ENCODE measurements at places on chromosomes 6 and 20.

DNA sequence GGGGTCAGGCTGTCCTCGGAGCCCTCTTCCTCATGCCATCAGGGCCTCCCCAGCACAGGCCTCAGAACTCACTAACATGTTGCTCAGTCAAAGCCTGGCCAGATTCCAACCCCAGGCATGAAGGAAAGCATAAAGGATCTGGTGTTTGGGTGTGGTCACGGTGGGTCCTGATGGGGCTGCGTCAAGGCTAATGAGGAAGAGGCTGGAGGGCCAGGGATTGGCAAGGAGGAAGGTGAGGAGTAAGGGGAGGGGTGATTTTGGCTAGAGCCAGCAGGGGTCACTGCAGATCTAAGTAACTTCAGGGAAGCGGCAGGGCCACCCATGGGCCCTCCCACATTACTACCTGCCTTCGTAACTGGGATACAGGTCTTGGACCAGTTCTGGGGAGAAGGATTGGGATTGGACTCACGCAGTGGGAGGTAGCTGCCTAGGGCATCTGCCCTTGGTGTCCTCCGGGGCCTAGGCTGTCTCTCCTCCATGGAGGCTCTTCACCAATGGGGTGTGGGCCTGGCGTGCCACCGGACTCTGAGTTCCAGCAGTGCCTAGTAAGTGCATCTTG lies 36.2 kb upstream of the MRPS18A start:
- no peak for DNase-seq

DNA sequence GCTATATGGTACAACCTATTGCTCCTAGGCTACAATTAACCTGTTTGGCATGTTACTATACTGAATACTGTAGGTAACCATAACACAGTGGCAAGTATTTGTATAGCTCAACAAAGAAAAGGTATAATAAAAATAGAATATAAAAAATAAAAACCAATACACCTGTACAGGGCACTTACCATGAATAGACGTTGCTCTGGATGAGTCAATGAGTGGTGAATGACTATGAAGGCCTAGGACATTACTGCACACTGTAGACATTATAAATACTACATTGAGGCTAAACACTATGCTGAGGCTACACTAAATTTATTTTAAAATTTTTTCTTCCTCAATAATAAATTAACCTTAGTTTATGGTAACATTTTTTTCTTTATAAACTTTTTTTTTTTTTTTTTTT lies 18.6 kb downstream of the ELOVL5 start:
- DNase-seq: no peak

- no peak for DNase-seq
Observed at GRCh38 chr6:27168108-27168507, 79.4 kb upstream of the PRSS16 start.

DNA sequence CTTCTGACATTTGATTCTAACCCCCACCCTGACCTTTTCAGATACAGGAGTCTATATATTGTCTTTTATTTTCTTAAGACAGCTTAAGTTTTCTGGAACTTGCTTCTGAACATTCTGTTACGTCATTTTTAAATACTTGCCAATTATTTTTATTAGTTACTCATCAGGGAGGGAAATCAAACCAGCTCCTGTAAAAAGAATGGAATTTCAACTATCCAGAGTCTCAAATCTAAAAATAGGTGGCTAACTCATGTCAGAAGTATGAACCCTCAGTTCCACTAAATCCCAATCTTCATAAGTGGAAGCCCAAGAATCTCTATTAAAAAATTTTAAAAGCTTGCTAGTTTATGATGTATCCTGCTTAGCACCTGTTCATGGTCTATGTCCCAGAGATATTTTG lies 900.0 kb downstream of the KIF16B start:
- DNase-seq: peak; percentile 82

DNA sequence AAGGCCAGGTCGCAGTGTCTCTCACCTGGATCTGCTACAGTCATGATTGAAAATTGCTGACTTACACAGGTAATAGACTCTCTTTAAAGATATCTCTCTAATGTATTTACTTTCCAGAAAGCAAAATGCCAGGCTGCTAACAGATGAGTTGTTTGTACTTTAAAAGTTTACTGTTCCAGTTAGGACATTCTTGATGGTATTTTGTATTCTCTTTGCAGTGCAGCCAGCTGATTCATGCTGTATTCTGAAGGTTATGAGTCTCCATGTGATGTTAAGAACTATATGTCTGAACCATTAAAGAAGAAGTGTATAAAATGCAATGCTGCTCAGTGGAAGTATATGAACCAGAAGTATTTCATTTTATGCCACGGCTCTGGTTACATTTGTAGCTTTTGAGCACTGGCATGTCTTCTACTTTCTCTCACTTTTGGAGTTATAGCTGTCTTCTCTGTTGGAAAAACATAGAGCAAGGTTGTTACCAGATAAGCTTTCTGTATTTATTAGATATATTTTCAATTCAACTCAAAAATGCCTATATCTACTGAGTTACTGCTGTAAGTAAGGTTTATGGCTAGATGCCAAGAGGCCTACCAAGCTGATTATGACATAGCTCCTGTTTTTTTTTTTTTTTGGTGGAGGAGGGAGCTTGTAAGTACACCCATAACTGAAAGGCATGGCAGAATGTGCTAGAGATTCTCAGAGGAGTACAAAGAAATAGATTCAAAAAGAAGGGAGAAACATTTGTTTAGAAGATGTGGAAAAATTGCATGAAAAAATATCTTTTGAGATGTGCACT lies 130.5 kb upstream of the MAN1A1 start:
- DNase-seq: peak; percentile 32

Data from fibroblast of skin of left quadriceps (primary cell).